Mammary epithelial cell (primary cell): ENCODE measurements at places on chromosomes 6 and 20. TPM values are rescaled to one million over a fixed set of nuclear protein-coding genes. Genes with fewer than 3 reads are reported as not detected.

DPPA5 gene
- not detected for polyA plus RNA-seq

CCN6 gene
- polyA plus RNA-seq = 20.3 TPM

TNF gene
- 0.08 TPM for polyA plus RNA-seq

TSHZ2 gene
- 4.0 TPM for polyA plus RNA-seq

BACH2 gene
- 0.52 TPM for polyA plus RNA-seq

STMND1 gene
- not detected for polyA plus RNA-seq

TREM1 gene
- polyA plus RNA-seq = 0.76 TPM

BTN2A1 gene
- 9.0 TPM for polyA plus RNA-seq

FAM83D gene
- polyA plus RNA-seq = 52.5 TPM

ARFGEF3 gene
- 0.51 TPM for polyA plus RNA-seq

RSPO3 gene
- not detected for polyA plus RNA-seq

GHRH gene
- not detected for polyA plus RNA-seq

DDO gene
- 0.40 TPM for polyA plus RNA-seq
